Omental fat pad (tissue), 4 donors: ENCODE measurements at places on chromosomes 4 and X.
A peak's percentile ranks its signal among the peaks of the same experiment; 100 is the strongest.

DNA sequence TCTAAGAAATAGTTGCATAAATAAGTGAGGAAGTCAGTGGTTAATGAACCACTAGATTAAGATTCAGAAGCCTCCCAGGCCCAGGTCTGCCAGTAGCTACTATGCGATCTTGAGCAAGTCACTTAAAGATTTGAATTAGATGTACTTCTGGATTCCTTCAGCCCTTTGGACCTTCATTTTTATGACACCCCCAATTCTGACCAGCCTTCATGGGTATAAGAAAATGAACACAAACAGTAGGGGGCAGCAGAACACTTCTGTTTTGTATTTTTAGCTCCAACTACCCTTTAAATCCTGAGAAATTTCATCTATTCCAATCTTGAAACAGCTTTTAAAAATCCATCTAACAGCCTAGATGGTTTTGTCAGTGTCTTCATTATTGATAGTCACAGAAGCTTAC, 19.0 kb downstream of the TMEM47 start:
- no peak for DNase-seq

DNA sequence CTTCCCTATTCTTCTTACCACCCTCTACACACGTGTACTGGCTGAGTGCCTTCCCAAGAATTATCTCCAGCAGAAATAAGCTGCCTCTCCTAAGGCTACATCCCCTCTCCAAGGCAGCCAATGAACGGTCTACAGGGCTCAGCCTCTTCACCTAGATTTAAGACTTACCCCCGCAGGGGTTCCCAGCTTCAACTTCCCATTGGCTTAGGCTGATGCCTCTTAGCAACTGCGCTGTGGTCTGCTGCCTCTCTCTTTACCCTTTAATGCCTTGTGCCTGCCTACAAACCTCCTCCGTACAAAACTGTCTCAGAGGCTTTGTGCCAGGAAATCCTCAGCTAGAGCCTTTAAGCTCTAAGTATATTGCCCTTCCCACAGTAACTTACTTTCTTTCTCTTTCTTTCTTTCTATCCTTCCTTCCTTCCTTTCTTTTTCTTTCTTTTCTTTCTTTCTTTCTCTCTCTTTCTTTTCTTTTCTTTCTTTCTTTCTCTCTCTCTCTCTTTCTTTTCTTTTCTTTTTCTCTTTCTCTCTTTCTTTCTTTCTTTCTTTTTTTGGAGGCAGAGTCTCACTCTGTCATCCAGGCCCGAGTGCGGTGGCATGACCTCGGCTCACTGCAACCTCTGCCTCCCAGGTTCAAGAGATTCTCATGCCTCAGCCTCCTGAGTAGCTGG, 15.1 kb upstream of the PIGA start:
- DNase-seq = no peak

- peak; percentile 35 for DNase-seq
These were observed at the start of gene TCEAL1 for GRCh38 chrX:103628386-103629317. Gene TCEAL1 (plus strand): TSS chrX:103628975. CDS start chrX:103629917, 942 bp downstream.

DNA sequence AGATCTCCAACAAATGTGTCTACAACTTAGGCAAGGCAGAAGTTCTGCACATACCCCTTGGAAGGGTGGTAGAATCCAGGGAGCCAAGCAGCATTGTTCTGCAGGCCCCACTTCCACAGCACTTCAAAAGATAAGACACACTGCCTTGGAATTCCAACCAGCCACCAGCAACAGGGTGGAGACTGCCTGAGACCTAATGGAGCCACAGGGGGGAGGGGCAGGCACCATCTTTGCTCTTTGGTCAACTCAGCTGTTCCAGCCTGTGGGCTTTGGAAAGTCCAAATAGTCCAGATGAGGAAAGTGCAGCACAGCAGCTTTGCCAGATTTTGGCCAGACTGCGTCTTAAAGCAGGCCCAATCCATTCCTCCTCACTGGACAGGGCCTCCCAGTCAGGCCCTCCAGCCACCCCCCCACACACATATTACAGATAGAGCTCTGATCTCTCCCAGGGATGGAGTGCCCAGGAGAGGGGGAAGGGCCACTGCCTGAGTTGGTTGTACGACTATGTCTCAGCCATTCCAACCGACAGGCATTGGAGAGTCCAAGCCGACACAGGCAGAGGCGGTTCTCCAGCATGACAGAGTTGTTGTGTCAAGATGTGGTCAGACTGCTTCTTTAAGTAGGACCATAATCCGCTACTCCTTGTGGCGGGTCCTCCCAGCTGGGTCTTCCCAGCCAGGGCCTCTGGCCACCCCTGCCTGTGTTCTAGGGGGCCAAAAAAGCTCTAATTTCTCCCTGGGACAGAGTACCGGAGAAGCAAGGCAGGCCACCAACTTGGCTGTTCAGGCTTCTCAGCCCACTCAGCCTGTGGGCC, 42.5 kb upstream of the ANTXR2 start:
- no peak for DNase-seq
